ENCODE measurements at places on chromosomes 6 and 20. TPM values are rescaled to one million over a fixed set of nuclear protein-coding genes. Genes with fewer than 3 reads are reported as not detected.

FOXQ1 gene
- total RNA-seq, result not detected

GJA10 gene
- total RNA-seq, result not detected

RAMACL gene
- 6.4 TPM for total RNA-seq

HSPA1L gene
- 1.9 TPM for total RNA-seq

DNA sequence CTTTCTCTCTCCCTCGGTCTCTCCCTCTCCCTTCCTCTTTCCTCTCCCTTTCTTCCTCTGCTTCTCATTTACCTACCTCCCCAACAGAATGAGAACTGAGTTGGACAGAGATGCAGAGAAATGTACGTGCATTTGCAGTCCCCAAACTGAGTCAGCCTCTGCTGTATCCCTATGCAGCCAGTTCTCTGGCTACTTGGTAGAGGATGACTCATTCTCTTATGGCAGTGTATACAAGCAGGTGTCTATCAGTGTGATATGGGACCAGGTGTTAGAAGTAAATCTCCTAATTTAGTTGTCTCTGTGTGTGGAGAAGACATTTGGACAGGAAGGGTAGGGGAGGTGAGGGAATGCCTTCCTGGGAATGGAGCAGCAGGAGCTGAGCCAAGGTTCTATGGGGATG, 470.8 kb downstream of the CD109 start:
- no peak for DNase-seq

DNA sequence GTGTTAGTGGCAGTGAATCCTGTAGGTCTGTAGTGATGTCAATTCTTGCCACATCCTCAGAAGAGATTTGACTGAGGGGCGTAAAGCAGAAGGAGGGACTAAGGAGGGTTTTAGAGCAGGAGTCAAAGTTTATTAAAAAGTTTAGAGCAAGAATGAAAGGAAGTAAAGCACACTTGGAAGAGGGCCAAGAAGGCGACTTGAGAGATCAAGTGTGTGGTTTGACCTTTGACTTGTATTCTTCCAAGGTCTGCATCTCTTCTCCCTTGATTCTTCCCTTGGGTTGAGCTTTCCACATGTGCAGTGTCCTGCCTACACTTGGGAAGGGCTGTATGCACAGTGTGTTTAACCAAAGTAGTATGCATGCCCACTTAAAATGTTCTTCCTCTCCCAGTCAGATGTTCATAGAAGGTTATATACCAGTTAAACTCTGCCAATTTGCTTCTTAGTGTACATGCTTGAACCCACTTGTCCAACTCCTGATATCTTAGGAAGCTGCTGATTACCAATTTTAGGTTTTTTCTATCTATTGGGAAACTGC, 627.6 kb downstream of the MMUT start:
- no peak for DNase-seq
